ENCODE measurements at places on chromosomes 13 and 19. TPM values are rescaled to one million over a fixed set of nuclear protein-coding genes. Genes with fewer than 3 reads are reported as not detected.

PEAK3 gene
- total RNA-seq: not detected

SYNE4 gene
- total RNA-seq: 1.2 TPM

PLIN5 gene
- not detected for total RNA-seq

RPL13A gene
- total RNA-seq: 3,912 TPM

TSHZ3 gene
- total RNA-seq: 0.38 TPM

TEKTIP1 gene
- total RNA-seq: 1.2 TPM

EDNRB gene
- not detected for total RNA-seq

SLC17A7 gene
- total RNA-seq: 0.07 TPM

MEF2B gene
- total RNA-seq: 1.5 TPM

RAB3A gene
- total RNA-seq: 2.9 TPM

WTIP gene
- total RNA-seq: 0.16 TPM

SPTBN4 gene
- total RNA-seq: 1.2 TPM

FUT1 gene
- total RNA-seq: 0.09 TPM

PSG7 gene
- not detected for total RNA-seq

S1PR5 gene
- total RNA-seq: 1.8 TPM

All from CD8-positive, alpha-beta memory T cell (primary cell).